Left lung (tissue), 14 donors: ENCODE measurements at places on chromosomes 4 and X. TPM values are rescaled to one million over a fixed set of nuclear protein-coding genes. Genes with fewer than 3 reads are reported as not detected.

Gene CXCL3
- 12.4 TPM for total RNA-seq

Gene TAF7L
- not detected for total RNA-seq

Gene CASP3
- 19.1 TPM for total RNA-seq

Gene TBC1D8B
- 13.3 TPM for total RNA-seq

Gene BEX2
- 9.7 TPM for total RNA-seq

Gene HTATSF1
- 26.8 TPM for total RNA-seq

Gene BEND2
- total RNA-seq: not detected

Gene TMEM150C
- 5.1 TPM for total RNA-seq

Gene SPIN4
- total RNA-seq: 9.1 TPM

Gene PASD1
- total RNA-seq: not detected

Gene BOD1L1
- 33.8 TPM for total RNA-seq

Gene FGF13
- 3.6 TPM for total RNA-seq

Gene PPP4R3C
- total RNA-seq: not detected
